ENCODE measurements at places on chromosomes 1 and 21.

GRCh38 chr21:41344146-41344545, 17.7 kb upstream of the MX2 start:
- DNase-seq = no peak

DNA sequence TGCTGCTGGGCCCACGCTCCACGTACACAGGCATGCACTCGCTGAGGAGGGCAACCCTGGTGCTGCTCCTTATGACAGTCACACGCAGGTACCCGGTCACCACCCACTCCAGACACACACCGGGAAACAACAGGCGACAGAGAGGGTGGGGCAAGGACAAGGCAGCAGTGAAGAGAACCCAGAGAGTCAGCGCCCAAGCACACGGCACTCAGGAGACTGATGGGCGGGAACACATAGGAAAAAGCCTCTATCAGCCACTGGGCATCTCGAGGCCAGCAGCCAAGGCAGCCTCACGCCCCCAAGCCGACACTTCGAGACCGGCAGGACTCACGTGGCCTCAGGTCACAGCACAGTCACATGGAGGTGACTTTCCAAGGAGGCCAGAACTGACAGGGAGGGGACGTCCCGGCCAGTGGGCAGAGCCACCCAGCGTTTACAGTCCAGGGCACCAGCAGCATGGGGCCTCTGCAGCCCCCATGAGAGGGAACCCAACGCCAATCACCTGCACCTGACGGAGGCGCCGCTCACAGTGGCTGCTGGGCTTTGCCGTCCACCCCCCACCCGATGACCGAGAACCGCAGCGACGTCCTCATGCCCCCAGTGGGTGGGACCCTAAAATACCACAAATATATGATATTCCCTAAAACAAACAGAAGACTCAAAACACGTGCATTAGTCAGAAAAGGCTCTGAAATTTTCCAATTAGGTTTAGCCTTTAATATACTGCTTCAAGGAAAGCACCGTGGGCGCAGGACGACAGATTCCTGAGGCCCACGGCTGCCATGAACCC, 19.7 kb downstream of the PTTG1IP start:
- no peak for DNase-seq

- no peak for DNase-seq
Measured at GRCh38 chr1:184755226-184756065, 788 bp upstream of the EDEM3 start.

- no peak for DNase-seq
Measured at GRCh38 chr1:36755303-36756230, 272.9 kb upstream of the CSF3R start.

- DNase-seq = no peak
Measured at GRCh38 chr1:95582746-95583145, 348.7 kb downstream of the RWDD3 start.

GRCh38 chr1:196593955-196594354, 14.3 kb downstream of the KCNT2 start:
- no peak for DNase-seq

DNA sequence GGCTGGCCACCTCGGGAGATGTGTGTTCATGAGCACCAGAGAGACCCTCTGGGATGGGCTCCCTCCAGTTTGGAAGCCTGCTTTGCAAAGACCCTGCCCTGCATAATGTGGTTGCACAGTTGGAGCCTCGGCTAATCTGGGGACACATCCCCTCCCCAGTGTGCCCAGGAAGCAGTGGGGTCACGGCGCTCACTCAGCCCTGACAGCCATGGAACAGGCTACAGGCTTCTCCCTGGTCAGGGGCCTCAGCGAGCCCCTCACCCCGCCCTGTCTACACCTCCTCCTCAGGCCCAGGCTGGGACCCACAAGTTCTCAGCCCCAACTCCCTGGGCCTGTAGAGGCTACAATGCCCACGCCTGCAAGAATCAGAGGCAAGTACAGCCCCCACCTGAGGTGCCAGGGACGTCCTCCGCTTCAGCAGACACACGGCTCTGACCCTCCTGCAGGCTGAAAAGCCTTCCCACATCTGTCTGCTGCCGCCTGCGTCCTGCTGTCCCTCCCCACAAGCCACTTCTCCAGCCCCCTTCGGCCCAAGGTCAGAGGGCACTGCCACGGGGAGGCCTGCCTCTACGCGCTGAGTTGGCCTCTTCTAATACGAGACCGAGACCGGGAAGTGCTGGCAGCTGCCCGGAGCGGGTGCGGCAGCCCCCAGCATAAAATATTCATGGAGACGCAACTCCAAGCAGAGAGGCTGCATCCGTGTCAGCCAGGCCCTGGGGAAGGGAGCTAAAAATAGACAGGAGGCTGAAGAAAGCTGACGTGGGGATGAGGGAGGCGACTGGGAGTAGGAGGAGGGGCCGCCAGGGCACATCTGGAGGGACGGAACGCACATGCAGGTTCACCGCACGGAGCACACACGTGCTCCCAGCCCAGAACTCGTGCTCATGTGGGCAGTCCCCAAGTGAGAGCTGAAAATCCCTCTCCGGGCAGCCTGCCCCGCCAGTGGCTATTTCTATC, 15.2 kb upstream of the GPR153 start:
- DNase-seq = peak; percentile 49

GRCh38 chr1:117794073-117794472, 135.3 kb downstream of the GDAP2 start:
- no peak for DNase-seq

DNA sequence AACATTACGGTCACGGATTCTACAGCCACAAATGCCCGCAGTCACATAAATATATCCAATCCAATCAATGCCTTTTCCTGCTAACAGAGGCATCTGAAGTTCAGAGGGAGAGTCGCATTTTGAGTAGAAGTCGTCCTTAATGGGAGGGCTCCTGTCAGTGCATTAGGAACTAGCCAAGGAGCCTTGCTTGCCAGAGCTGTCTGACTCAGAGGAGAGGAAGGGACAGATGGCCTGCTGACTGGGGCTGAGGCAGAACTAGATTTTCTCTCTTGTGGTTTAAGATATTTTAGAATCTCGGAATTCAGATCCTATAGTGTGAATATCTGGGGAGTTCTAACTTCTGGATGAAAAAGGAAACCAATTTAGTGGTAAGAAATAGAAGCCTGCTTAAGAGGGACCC, 10.6 kb downstream of the XKR8 start:
- DNase-seq = peak; percentile 38

DNA sequence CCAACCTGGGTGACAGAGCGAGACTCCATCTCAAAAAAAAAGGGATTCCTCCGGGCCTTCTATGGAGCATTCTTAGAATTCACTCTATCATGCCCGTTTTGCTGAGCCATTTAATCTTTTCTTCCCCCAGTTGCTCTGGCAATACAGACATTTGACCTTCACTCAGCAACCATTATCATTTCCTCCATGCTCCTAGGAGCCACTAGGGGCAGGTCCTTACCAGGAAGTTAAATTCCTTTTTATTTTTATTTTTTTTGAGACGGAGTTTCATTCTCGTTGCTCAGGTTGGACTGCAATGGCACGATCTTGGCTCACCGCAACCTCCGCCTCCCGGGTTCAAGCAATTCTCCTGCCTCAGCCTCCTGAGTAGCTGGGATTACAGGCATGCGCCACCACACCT, 9.7 kb upstream of the CGN start:
- no peak for DNase-seq

DNA sequence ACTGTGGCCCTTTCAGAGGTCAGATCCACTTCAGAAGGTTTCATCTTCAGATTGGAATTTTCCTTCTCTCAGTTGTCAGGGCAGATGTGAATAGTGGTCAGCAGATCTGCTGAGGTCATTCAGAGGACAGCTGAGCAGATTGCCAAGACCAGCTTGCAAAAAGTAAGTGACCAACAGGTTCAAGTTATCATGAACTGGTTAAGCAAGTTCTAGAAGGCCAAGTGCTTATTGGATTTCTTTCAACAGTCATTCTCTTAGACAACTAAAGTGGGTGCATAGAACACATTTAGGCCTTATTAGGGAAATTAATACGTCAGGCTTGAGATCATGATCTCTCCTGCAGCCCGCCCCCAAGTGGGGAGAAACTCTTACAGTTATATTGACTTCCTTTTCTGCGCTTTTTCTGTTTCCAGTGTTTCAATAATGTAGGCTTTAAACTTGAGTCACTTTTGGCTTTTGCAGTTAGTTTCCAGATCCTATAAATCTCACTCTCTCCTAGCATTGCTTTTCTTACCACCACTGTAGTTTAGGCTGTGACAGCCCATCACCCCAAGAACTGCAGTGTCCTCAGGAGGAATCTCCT, 96.4 kb downstream of the C1orf21 start:
- no peak for DNase-seq

- no peak for DNase-seq
Measured at GRCh38 chr1:16099412-16099811, 26.0 kb upstream of the FAM131C start.

- DNase-seq = no peak
Measured at GRCh38 chr1:205703072-205703471, 22.8 kb upstream of the SLC45A3 start.

- no peak for DNase-seq
Measured at GRCh38 chr1:5856246-5856815, 135.9 kb downstream of the NPHP4 start.

GRCh38 chr1:90012300-90012699, 17.4 kb downstream of the ZNF326 start:
- no peak for DNase-seq

DNA sequence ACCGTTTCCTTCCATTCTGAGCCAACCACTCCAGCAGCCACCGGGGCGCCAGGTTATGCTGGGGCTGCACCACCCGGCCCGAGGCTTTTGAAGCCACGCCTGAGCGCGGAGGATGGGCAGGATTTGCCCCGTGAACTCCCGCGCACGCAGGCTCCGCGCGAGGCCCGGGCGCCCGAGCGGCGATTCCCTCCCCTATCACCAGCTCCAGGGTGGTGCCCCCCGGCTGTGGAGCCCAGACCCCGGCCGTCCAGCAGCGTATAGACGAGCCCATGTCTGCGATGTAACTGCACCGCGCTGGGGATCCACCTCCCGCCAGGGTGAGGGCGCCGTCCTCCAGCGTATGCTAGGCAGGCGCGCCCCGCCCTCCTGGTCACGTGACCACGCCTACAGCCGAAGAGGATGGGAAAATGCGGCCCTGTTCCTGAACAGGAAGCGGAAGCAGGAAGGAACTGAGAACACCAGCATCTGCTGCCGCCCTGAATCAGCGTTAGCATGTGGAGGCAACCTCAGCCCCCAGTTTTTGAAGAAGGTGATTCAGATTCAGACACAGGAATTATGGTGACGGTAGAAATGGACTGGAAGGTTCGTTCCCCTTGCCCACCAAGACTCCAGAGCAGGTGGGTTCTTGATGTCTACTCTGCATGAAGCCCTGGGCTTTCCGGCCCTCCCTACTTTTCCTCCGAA, 46.0 kb downstream of the VPS26C start:
- peak; percentile 70 for DNase-seq

DNA sequence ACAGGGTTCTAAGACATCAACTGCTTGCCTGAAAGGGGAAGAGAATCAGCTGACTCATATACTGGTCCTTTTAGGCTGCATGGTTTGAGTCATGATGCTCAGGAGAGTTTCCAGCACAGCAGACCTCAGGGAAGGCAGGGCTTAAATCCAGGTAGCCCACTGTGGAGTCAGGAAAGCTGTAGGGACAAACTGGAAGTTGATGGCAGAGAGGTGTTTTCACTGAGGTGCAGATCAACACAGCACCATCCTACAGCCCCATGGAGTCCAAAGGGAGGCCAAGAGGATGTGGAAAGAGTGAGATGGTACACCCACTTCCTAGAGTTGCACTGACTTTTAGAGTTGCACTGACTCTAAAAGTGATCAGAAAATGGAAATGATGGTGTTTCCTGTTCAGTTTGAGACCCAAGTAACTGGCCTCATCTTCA, 252.4 kb upstream of the DUSP10 start:
- DNase-seq = no peak

DNA sequence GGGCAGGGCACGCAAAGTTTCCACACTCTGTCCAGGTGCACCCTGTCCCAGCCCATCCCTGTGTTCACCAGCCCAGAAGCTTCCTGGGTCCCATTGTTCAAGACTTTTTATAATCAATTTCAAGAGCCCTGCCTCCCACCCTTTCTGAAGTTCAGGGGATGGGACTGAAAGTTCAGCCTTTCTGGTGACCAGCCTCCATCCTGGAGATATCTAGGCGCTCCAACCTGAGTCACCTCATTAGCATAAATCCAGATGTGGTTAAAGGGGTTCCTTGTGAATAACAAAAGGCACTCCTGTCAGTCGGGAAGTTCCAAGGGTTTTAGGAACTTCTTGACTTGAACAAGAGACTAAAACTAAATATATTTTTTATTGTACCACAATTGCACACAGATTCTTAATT, 48.4 kb upstream of the RAP1A start:
- DNase-seq = no peak

DNA sequence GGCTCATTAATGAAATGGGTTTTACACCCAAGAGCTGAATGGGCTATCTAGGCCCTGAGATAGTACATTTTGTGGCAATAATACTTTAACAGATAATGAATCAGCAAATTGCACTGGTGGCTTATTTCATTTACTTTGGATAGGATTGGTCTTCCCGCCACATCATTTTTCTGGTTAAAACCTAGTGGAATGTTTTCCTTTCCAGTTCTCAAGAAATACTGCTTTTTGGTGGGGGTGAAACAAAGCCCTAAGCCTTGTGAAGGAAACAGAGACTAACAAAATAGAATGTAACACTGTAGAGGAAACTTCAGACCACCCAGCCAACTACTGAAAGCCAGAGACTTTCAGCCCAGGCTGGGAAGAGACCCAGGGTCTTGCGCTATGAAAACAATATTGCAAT, 172.2 kb downstream of the HHIPL2 start:
- DNase-seq = no peak

DNA sequence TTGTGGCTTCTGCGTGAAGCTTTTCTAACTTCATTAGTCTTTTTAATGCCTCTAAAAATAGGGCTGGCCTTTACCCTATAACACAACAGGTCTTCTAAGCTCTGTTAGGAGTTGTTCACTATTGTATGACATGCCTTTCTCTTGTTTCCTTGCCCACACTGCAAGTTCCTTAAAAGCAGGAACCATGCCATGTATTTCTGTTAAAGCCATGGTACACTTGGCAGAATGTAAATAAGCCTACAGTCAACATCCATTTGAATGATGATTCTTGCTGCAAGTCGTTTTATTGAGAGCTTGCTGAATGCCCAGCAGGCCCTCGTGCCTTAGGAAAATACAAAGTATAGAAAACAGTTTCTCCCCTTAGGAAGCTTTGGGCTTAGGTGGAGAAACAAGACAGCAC, 214.6 kb downstream of the DUSP10 start:
- DNase-seq = no peak

DNA sequence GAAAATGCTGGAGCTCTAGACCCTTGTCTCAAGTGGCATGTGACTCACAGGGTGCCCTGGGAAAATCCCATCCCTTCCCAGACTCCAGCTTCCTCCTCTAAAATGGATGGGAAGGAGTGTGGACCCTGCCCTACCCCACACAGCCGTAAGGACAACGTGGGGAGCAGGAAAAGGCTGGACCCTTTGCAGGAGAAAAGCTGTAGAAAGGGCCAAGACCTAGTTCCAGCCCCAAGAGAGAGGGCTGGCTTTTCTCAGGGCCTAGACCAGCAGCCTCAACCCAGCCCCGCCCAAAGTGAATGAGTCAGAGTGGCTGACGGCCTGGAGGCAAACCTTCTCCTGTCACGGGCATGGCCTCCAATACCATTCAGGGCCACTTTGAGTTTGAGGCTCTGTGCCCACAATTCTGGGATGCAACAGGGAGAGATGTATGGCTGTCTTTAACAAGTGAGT, 1.1 kb downstream of the LAMB3 start:
- no peak for DNase-seq

GRCh38 chr1:235021815-235022214, 106.8 kb downstream of the TOMM20 start:
- DNase-seq = no peak

GRCh38 chr1:26697978-26698849, 2.4 kb downstream of the ARID1A start:
- peak; percentile 90 for DNase-seq

GRCh38 chr21:27802816-27803475, 836.1 kb upstream of the ADAMTS5 start:
- DNase-seq = no peak

GRCh38 chr1:112628516-112628915, 8.9 kb downstream of the CAPZA1 start:
- DNase-seq = no peak
